Smooth muscle cell of the pulmonary artery (primary cell): ENCODE measurements at places on chromosomes 12 and 14. TPM values are rescaled to one million over a fixed set of nuclear protein-coding genes. Genes with fewer than 3 reads are reported as not detected.

The NRL gene
- total RNA-seq, result 0.65 and 0.96 TPM in 2 replicates

The CACNA2D4 gene
- 0.07 and 1.5 TPM in 2 replicates for total RNA-seq

The KCNMB4 gene
- total RNA-seq, result 1.3 and 1.6 TPM in 2 replicates

The AKAP5 gene
- 0.20 and 0.56 TPM in 2 replicates for total RNA-seq

The TSPAN11 gene
- 0.07 and 0.13 TPM in 2 replicates for total RNA-seq

The SLC16A7 gene
- 22.9 and 27.3 TPM in 2 replicates for total RNA-seq

The BRI3BP gene
- total RNA-seq, result 6.9 and 7.5 TPM in 2 replicates

The IL23A gene
- total RNA-seq, result not detected in 2 replicates

The TAS2R30 gene
- 5.4 and 7.5 TPM in 2 replicates for total RNA-seq

The FAM222A gene
- under 0.01 and 0.23 TPM in 2 replicates for total RNA-seq

The TEAD4 gene
- total RNA-seq, result 7.0 and 10.1 TPM in 2 replicates

The PDZRN4 gene
- total RNA-seq, result 0.07 TPM in 1 of 2 replicates, not detected in the other

The NGB gene
- total RNA-seq, result not detected in 2 replicates

The CLEC6A gene
- total RNA-seq, result not detected in 2 replicates

The TEX52 gene
- not detected in 2 replicates for total RNA-seq

The RESF1 gene
- 18.3 and 25.0 TPM in 2 replicates for total RNA-seq

The MYH7 gene
- not detected in 2 replicates for total RNA-seq

The EML1 gene
- 59.8 and 93.1 TPM in 2 replicates for total RNA-seq
